Activated T-helper 1 cell treated with anti-CD3 and anti-CD28 coated beads, Interleukin-12 subunit alpha, Interleukin-12 subunit beta, Interleukin-2, Interleukin-4 antibody, amounts not matched to agents 30 ng/mL and 10 ng/mL and 1 ng/mL, durations not matched to agents 14 hours and 24 hours and 36 hours (primary cell): ENCODE measurements at places on chromosomes 3 and 15. TPM values are rescaled to one million over a fixed set of nuclear protein-coding genes. Genes with fewer than 3 reads are reported as not detected.

DNA sequence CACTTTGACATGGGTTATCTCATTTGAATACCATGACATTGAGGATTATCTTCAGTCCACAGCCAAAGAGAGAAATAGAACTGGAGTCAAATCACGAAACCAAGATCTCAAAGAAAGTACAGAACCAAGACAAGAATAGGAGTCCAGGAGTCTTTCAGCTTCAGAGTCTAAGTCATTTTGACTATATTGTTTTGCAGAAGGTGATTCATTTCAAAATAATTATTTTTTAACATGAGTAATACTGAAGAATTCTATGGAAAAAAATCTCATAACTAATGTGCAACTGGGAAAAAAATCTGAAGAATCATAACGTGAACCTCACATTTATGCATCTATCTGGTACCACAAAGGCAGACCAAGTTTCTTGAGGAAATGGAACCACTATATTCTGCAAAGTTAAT lies 60.3 kb downstream of the UBE3A start:
- DNase-seq, result no peak

- no peak for DNase-seq
Measured at GRCh38 chr3:139974809-139975425, 39.9 kb downstream of the CLSTN2 start.

DNA sequence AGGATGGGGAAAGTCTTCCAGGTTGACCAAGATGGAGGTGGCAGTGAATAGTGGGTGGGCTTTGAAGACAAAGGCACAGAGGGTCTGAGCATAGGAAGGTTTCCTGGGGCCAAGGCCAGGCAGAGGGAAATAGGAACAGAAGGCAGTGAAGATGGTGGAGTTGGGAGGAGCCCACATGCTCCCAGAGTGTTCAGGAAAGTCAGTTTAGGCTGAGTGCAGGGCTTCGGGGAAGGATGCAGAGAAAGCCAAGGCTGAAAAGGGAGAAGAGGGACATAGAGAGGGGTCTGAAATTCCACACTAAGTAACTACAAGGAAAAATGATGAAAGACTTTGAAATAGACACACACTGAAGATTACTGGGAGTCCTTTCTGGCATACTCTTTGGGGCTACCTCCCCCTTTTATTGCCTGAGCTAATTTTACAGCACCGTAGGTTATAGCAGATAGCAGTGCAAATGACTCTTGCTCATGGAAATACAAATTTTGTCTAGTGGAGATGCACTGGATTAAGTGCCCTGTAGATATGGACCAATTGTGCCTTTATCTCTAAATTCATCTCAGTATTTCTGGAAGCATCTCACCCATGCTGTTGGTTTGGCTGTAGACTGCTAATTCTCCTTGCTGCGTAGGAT lies 3.8 kb downstream of the CX3CR1 start:
- no peak for DNase-seq

RAMAC gene
- total RNA-seq, result 26.1 and 27.3 TPM in 2 replicates

ZNF774 gene
- total RNA-seq, result 1.6 and 2.1 TPM in 2 replicates

TRIM71 gene
- total RNA-seq, result 0.08 TPM in 1 of 2 replicates, not detected in the other
